NCI-H2029 (cell line): ENCODE measurements at places on chromosomes 7 and 10.

DNA sequence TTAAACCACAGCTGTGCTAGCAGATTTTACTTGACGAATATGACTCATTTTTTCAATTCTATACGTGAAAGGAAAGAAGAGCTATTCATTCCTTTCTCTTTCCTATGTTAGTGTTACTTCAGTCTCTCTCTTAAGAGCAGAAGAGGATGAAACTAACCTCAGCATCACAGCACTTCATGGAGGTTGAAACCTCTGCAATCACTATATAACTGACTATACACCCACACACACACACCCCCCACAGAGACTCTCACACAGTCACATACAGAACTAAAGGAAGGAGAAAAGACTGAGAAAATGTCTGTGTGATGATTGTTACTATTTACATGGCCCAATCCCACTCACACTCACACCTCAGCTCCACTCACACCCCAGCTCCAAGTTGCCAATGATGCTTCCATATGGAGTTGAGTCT is 104.2 kb downstream of the KIF20B start:
- DNase-seq: no peak

- DNase-seq: no peak
Observed at GRCh38 chr10:114030140-114030539, 13.5 kb upstream of the ADRB1 start.

DNA sequence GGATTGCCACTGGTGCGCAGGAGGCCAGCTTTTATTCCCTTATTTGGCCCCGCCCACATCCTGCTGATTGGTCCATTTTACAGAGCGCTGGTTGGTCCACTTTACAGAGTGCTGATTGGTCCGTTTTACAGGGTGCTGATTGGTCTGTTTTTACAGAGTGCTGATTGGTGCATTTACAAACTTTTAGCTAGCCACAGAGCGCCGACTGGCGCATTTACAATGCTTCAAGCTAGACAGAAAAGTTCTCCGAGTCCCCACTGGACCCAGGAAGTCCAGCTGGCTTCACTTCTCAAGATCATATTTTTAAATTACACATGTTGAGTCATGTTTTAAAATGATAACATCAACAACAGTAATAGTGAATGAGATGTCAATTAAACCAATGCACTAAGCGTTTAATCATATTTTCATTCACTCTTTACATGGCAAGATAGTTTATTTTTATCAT is 128.3 kb downstream of the CUBN start:
- no peak for DNase-seq

DNA sequence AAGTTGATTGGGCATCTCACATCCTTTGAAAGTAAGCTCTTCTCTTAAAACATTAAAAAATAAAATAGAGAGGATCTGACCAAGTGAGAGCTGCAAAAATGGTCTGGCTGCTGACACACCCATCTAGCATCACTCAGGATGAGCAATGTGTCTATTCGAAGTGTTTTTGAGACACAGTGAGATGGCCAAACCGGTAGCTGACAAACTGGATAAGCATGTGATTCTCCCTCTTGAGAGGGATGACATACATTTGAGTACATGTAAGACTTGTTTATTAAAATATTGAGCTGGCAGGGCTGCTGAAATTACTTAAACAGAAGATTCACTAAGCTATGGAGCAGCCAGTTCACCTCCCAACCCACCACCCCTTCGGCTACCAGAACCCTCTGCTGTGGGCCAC is 333.9 kb downstream of the ADRA2A start:
- no peak for DNase-seq

- DNase-seq: no peak
Observed at GRCh38 chr10:26454891-26455290, 16.8 kb downstream of the APBB1IP start.

- no peak for DNase-seq
Observed at GRCh38 chr10:2469802-2470201, 597.5 kb upstream of the PFKP start.

DNA sequence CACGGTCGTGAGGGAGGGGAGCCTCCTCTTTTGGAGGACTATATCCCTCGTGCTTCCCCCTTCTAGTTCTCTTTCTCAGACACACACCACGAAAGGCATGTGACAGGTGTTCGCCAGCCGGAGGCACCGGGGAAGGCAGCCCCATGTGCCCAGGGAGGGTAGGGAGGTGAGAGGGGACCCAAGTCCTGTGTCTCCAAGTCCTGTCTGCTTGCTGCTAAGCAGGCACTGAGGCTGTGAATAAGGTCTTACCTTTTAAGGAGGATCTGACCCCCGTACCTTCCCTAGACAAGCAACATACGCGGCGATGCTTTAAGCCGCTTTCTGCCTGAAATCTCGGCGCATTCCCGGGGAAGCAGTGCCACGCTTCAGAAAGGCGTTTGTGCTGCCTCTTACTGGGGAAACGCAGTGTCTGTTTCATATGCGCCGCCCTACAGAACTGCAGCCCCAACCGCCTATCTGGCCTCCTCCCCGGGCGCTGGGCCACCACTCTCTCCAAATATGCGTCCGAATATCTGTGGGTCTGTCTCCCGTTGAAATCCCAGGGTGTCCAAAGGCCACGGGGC is 770 bp downstream of the PLXNA4 start:
- no peak for DNase-seq

DNA sequence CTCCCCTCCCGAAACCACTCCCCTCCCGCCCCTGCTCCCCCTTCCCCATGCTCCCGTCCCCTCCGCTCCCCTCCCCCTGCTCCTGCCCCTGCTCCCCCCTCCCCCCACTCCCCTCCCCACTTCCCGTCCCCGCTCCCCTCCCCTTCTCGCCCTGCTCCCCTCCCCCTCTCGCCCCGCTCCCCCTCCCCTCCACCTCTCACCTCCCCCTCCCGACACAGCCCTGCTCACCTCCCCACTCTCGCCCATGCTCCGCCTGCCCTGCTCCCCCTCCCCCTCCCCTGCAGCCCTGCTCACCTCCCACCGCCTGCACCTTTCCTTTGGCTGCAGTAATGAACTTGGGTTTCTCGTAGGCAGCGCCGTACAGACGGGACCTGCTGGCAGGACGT is 49.9 kb upstream of the NKX6-2 start:
- no peak for DNase-seq

GRCh38 chr10:79249186-79250121 is 97.8 kb upstream of the PPIF start:
- no peak for DNase-seq

- DNase-seq: no peak
Observed at GRCh38 chr7:4760952-4761351, 14.5 kb upstream of the AP5Z1 start.

DNA sequence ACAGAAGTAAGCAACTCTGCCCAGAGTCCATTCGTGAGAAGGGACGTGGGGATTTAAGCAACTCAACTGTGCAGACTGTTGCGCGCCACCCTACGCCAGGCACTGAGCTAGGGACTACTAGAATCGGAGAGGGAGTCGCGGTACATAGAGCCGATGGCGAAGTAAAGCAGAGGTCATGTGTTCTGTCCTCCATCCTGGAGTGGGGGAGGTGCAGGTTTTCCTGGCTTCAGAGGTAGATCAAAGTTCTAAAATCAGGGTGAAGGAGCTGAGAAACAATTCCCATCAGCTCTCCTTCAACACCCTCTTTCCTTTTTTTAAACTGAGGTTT is 23.2 kb downstream of the SLC35G1 start:
- no peak for DNase-seq

- DNase-seq: no peak
Observed at GRCh38 chr10:43857206-43857930, 208.7 kb upstream of the ZNF32 start.

DNA sequence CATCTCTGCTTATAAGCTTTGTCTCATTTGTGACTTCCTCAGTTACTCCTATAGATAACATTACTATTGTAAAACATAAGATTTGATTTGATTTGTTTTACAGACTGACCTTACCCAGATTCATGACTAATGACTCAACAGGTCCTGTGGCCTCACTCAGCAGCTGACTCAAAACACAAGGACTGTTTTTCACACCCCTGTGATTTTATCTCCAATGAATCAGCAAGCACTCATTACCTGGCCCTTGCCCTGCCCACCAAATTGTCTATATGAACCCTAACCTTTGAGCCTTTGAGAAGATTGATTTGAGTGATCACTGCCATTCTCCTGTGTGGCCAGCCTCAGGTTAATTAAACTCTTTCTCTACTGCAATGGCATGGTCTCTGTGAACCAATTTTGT is 1064.6 kb upstream of the LRRTM3 start:
- DNase-seq: no peak

- DNase-seq: no peak
Observed at GRCh38 chr10:78045856-78046255, 12.2 kb downstream of the RPS24 start.

DNA sequence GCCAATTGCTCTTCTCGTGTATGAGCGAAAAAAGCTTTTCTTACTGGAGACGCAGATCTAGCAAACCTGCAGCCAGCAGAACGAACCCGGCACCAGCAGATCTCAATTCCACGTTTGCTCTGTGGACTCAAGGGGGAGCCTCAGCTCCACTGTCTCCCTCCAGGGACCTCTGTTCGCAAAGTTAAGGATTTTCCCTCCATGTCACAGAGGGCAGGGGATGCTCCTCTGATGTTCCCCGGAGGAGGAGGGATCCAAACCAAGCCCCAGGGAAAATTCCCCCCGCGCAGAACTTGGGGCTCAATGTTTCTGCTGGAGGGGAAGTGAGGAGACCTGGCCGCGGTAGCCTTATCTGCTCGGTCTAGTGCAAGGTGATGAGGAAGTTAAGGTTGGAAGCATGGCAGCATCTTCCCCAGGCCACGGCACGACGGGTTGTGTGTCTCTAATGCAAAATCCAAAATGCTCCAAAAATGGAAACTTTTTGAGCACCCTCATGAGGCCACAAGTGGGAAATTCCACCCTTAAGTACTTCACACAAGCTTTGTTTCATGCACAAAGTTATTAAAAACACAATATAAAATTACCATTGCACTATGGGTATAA is 9.0 kb downstream of the IQCE start:
- no peak for DNase-seq

DNA sequence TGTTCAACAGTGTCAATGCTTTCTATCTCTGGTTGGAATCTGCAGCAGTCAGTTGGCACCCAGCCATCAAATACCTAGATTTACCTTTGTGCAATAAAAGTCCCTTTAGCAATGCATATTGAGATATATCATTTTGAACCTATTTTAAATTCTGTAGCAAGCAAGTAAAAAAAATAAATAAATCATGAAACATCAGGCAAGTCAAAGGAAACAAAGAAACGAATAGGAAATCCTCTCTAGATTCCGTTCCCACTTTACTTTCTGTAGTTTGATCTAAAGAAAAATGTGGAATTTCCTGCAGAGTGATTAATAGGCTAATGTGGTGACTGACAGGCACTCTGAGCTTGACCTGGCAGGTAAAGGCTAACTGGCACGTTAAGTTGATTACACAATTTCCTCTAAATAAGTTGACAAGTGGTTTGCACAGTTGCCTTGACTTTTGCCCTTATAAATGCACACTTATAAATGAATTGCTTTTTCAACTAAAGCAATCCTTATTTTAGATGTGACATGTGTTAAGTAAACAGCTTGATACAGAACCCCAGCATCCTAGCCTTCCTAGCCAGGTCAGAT is 208.1 kb upstream of the TCF7L2 start:
- DNase-seq: peak; percentile 9

- DNase-seq: peak; percentile 74
Observed at GRCh38 chr10:28503114-28503513, 29.8 kb upstream of the WAC start.

GRCh38 chr7:158414486-158414961 is 173.1 kb downstream of the PTPRN2 start:
- no peak for DNase-seq

GRCh38 chr7:46448478-46448877 is 527.4 kb upstream of the IGFBP3 start:
- DNase-seq: no peak

DNA sequence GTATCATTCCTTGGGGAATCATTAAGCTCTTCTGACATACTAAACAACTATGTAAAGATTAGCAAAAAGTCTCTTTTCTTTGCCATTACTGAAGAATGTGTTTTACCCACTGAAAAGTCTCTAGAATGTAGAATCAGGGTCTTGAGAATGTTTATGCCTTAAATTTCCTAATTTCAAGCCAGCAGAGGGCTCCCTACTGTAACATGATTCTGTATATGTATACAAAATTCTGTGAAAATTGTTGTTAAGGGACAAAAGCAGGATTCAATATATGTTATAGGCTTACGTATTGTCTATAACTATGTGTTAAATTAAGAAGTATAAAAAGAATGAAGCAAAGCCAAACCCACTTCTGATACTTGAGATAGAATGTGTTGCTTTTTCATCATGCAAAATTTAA is 296.9 kb upstream of the DGKB start:
- no peak for DNase-seq

GRCh38 chr10:21531164-21531563 is 2.9 kb upstream of the MLLT10 start:
- DNase-seq: no peak

GRCh38 chr7:144723301-144723700 is 112.6 kb downstream of the TPK1 start:
- DNase-seq: no peak
